ENCODE measurements at places on chromosomes 5 and 9.

DNA sequence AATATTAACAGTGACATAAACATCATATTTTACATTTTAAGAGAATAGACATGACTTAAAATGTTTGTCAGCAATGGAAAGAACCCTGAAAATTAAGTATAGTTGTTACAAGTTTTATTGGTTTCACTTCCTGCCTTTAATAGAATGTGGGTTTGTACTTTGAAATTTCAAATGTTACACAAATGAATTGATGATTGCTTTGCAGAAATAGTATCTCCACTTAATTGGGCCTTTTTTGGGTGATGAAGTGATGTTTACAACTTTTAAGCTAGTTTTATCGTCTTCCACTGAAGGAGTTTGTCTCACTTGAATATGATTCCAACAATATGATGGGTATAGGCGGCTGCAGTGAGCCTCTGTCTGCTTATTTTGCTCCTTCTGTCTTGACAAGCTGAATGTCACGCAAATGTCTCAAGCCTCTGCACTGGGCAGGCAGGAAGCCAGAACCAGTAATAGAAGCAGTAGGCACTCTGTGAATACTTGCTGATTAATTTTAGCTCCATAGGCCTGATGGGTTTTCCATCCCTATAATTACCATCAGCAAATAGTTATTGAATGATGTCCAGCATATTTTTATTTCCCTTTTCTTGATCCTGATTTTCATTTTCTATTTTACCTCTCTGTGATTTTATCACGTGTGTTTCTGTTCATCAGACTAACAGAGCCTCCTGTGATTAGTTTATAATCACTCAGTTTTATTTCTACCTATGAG lies 10.6 kb upstream of the NR3C1 start:
- no peak for DNase-seq

DNA sequence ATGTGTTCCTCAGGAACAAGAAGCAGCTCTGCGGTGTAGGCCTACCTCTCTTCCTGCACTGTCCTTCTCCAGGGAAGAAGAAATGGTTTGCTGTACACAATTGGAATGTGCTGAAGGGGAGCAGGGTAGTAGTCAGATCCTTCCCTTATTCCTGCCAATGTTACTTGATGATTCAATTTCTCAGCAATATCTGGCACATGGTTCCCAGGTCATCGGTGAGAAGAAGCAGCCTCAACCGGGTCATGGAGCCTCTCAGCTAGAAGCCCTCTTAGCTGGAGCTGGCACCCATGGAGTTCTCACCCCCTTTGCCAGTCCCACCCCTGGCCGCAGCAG lies 36.9 kb downstream of the ACTBL2 start:
- DNase-seq, result no peak

DNA sequence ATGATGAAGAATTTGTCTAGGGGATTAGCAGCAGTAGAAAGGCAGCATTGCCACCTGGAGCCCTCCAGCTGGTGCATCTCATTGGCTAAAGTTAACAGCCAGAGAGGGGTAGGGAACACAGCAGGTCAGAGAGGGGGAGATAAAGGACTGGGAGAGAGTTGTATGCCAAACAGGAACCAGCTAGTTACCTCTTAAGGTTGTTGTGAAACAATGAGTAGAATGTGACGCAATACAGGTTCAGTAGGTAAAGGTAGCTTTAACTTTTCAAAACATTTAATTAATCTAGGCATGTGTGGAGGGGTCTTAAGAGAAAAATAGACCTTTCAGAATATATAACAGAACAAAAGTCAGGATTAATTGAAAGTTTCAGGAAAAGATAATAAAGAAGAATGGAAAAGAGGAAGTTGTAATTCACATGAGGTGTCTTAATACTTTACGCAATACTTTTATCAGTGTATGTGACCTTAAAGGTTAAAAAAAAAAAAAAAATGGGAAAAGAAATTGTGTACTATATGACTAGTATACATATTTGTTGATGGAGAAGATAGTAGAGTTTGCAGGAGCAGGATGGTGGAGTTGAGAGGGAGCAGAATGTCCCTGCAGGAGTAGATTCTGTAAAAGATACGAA lies 14.3 kb downstream of the FBXO38 start:
- DNase-seq, result no peak

DNA sequence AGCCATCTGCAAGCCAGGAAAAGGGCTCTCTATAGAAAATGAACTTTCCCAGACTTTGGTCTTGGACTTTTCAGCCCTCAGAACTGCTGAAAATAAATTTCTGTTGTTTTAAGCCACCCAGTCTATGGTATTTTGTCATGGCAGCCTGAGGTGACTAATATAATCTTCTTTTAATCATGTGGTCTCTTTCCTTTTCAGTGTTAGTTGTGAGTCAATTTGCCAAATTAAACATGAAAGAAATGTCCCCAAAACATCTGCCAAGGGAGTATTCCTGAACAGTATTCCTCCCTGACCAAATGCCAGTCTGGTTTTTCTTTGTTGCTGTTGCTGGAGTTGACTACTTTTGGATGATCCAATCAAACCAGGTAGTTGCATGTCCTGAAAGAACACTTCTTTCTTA lies 4.7 kb upstream of the YTHDC2 start:
- no peak for DNase-seq

DNA sequence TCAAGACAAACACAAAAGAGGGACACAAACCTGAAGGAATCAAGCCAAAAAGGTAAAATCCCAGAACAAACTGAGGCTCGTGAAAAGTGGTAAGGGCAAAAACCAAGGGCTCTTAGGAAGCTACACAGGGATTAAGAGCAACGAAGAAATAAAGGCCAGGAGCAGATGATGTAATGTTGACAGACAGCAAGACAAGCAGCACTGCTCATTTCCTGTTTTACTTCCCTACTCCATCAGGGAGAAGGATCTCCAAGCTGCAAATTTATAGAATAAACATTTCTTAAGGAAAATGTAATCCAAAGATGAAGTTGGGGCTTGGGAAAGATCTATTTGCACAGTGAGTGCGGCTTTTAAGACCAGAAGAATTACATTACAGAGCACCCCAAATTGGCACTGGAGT lies 182.3 kb upstream of the MAP1B start:
- DNase-seq, result no peak

DNA sequence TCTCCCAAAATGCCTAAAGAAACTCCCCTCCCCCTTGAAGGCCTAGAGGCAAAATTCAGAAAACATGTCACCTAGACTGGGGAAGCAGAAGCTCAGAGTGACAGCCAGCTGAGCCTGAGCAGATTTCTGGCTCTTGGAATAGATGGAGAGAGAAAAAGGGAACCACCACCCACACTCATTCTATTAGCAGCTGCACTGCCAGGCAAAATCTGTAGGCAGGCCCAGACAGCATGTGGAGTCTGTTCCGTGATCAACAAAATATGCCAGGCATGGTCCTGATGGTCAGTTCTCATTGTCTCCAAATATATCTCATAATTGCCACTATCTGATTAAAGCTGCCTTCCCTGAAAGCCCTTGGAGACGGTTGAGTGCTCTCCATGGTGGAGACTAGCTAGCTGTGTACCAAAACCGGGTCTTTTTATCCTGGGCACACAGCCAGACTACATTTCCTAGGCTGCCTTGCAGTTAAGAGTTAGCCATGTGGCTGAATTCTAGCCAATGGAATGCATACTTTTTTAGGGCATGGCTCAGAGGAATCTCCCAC lies 131.7 kb upstream of the GPR151 start:
- no peak for DNase-seq

GRCh38 chr5:59066367-59067163 lies 483.7 kb downstream of the RAB3C start:
- DNase-seq, result peak; percentile 69

- no peak for DNase-seq
Observed at GRCh38 chr5:130963798-130964197, 201.3 kb downstream of the HINT1 start.

GRCh38 chr9:133758228-133758627 lies 20.1 kb upstream of the SARDH start:
- DNase-seq, result no peak

DNA sequence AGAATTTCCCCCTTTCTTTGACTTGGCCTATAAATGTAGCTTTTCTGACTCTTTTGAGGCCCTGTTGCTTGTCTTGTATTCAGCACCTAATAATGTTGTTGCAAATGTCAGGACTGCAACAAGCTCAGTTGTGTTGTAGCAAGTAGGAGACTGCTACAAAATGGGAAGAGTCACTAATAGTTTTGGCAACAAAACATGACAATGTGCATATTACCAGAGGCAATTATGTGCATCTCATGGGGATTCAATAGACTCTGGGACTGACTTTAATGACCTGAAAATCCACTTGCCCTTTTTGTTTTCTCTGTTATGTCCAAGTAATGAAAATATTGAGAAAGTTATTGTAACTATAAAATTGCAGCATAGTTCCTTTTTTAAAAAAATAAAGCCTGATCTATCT lies 368.4 kb downstream of the OSTF1 start:
- no peak for DNase-seq

- no peak for DNase-seq
Observed at GRCh38 chr9:16135968-16136367, 583.1 kb downstream of the CCDC171 start.

- no peak for DNase-seq
Observed at GRCh38 chr5:141850244-141850768, 27.9 kb downstream of the PCDH1 start.

DNA sequence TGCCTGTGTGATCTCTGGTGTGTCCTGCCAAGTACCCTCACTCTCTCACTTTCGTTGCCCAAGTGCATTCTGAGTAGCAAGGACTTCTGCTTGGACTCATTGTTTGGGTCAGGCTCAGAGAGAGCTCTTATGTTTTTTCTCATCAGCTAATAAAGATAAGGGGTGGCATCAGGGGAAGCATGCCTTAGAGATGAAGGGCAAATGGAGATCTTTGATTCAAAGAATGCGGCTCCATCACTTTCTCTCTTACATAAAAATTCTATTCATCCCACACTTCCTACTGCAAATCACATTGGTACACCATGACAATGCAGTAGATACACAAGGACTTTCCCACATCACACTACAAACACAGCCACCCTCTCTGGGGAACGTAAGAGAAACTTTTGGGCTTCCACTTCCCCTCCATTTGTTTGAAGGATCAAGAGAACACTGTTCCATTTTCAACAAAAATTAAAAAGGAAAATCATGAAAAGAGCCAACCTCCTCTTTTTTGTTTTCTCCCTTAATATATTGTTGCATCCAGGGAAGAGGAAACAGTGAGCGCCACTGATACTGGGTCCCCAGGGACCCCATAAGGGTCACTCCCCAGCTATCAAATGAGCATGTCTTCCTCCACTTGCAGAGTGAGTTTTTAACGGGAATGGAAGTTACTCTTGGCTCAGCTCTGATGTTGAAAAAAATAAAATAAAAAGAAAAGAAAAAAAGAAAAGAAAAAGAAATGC lies 73.0 kb downstream of the ZNF366 start:
- no peak for DNase-seq

DNA sequence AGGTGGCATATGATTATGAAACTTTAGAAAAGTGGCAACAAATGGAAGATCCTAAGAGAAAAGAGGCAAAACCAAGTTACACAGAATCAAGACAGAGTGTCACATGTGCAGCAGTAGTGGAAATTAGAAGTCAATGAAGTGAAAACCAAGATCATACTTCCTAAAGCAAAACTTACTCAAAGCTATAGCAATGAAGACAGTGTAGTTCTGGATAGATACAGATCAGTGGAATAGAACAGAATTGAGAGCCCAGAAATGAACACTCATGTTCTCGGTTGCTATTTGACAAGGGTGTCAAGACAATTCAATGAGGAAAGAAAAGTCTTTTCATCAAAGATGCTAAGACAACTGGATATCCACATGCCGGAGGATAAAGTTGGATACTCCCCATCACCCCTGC lies 43.5 kb downstream of the NAA35 start:
- no peak for DNase-seq

- DNase-seq, result no peak
Observed at GRCh38 chr9:127423476-127423933, 677 bp upstream of the ZNF79 start.

DNA sequence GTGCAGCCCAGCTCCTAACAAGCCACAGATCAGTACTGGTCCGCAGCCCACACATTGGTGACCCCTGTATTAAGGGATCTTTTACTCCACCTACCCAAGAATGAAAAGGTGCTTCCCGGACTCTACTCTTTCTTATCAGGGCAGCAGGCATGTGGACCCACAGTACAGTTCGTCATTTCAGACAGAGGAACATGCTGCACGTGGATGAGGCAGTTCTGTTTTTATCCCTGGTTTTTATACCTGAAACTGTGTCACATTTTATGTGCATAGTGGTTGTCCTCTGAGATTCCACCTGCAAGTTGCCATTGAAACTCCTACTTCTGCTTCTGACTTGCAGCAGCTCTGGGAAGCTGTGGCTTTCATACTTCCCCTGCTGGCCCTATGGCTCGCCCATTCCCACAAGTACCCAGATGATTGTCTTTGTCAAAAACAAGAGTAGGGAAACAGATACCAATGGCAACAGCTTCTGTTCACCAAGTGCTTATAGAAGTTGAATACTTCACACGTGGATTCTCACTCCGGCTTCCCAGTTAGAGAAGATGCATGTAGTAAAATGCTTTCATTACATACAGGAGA lies 208.0 kb downstream of the TRIO start:
- DNase-seq, result no peak

- DNase-seq, result peak; percentile 56
Observed at GRCh38 chr9:76905791-76906646, at the start of gene PRUNE2. PRUNE2 (minus strand) TSS chr9:76906114; CDS start chr9:76905963, 151 bp downstream.

DNA sequence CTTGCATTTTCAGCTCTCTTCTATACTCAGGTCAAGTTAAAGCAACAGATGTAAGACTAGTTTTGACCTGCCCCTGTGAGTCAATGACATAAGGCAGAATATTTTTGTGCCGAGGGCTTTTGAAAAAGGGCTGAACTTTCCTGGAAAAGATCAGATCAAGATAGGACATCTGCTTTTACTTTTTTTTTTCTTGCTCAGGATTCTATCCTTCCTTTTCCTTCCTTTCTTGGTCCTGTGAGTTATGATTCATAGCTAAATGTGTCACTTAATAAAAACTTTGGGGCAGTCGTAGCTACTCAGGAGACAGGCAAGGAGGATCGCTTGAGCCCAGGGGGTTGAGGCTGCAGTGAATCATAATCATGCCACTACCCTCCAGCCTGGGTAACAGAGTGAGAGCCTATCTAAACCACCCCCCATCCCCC lies 84.3 kb upstream of the BRINP1 start:
- DNase-seq, result peak; percentile 8

GRCh38 chr5:7856855-7857254 lies 5.9 kb upstream of the CFAP90 start:
- no peak for DNase-seq

DNA sequence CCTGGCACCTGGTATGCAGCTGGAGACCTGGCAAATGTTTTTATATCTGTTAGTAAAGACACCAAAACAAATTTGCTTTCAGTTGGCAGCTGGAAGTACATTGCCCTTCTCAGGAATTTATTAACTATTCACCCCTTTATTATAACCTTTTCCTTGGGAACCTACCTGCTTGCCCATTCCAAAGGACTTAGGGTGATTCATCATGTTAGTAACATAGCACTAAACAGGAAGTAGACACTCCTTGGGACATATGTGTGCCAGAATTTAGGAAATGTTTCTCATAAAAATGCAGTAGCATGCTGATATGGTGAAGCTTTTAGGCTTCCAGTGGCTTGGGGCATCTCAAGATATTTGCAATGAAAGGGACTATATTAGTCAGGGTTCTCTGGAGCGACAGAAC lies 184.2 kb downstream of the DMAC1 start:
- DNase-seq, result no peak

- DNase-seq, result no peak
Observed at GRCh38 chr9:76521906-76522305, 62.9 kb downstream of the GCNT1 start.
